Mesendoderm (in vitro differentiated cells): ENCODE measurements at places on chromosomes 5 and 9.

- no peak for DNase-seq
These were observed at the start of gene SOWAHA for GRCh38 chr5:132812781-132813598. Gene SOWAHA (plus strand): TSS chr5:132813302. CDS start chr5:132813622, 320 bp downstream.

DNA sequence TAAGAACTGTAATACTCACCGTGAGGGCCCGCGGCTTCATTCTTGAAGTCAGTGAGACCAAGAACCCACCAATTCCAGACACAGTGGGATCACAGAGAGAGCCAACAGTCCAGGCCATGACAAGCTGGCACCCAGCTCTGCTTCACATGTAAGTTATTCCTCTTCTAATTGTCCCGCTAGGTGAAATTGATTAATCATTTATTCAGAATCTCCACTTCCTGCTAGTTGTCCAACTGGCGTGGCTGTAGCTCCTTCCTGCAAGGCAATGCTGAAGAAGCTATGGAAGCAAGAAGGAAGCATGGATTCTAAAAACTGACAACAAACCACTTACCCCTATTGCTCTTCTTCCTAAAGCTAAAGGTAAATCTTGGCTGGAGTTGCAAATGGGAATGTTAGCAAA is 30.0 kb upstream of the GLRX start:
- no peak for DNase-seq

DNA sequence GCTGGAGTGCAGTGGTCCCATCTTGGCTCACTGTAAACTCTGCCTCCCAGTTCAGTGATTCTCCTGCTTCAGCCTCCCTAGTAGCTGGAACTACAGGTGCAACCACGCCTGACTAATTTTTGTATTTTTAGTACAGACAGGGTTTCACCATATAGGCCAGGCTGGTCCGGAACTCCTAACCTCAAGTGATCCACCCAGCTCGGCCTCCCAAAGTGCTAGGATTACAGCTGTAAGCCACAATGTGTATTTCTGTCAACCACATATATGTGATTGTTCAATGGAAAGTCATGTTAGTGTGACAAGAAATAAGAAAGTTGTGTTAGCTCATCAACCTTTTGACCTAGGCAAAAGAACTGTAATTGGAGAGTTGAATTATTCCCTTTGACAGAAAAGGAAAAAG is 677.1 kb upstream of the CHD1 start:
- no peak for DNase-seq

DNA sequence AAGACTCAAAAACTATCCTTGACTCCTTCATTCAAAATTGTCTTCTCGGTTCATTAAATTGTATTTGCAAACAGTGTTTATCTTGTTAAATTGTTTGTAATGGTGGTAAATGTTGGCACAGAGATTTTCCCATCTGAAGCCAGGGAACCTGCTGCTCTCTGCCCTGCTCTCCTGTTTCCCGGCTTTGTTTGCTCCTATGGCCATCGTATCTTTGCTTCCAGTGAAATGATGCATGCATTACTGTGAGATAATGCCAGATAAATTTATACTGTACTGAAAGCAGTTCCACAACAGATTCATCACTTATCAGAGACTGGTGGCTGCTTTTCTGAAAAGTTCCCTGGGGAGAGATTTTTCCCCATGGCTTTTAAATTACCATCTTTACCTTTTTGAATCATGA is 81.4 kb downstream of the CD180 start:
- DNase-seq, result no peak

- no peak for DNase-seq
These were observed 5.4 kb upstream of the GLT6D1 start for GRCh38 chr9:135644631-135645218.

- no peak for DNase-seq
These were observed 2.8 kb upstream of the IL33 start for GRCh38 chr9:6212722-6213375.

- DNase-seq, result no peak
These were observed 44.9 kb downstream of the PIK3R1 start for GRCh38 chr5:68260467-68260866.

- no peak for DNase-seq
These were observed 4.2 kb upstream of the PFN3 start for GRCh38 chr5:177404641-177405179.

DNA sequence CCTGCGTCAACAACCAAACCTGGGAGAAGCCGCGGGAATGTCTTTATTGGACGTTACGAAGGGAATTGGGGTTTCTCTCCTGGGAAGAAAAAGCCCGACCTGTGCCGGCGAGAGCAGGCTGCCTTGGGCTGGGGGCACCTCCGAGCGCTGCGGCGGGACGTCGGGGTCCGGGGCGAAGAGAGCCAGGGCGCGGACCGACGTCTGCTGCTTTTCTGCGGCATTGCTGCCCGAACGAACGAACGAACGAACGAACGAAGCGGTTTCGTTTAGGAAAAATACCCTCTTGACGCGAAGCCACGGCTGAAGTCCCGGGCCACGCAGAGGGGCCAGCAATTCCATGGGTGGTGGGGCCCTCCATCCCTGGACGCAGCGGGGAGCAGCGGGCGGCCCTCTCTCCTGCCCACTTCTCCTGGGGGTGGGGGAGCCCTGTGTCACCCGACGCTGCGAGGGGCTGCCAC is 4.8 kb upstream of the PITX1 start:
- DNase-seq, result no peak

- no peak for DNase-seq
These were observed 5.5 kb downstream of the COMMD10 start for GRCh38 chr5:116090302-116090701.

DNA sequence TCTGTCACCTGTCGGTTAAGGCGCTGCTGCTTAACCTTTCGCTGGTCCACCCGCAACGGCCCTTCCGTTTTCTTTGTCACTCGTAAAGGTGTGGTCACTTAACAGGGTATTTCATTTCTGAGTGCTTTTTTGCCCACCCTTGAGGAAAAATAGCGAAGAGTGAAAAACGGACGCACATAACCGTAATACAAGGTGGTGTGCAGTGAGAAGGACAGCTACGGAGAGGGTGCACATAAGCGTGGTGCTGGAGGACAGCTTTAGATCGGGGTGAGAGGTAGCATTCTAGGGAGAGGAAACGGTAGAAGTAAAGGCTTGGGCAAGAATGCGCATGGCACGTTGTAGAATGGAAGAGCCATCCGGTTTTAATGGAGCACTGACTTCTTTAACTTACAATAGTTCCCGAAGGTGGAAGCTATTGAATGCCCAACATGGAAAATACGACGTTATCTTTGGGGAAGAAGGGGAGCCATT is 761 bp downstream of the CCT5 start:
- peak; percentile 42 for DNase-seq

- peak; percentile 81 for DNase-seq
These were observed 737 bp downstream of the SLC1A3 start for GRCh38 chr5:36607114-36607571.

GRCh38 chr5:124104821-124105220 is 592.8 kb downstream of the CSNK1G3 start:
- DNase-seq, result no peak

GRCh38 chr5:10201223-10201868 is 48.3 kb downstream of the ATPSCKMT start:
- peak; percentile 70 for DNase-seq

DNA sequence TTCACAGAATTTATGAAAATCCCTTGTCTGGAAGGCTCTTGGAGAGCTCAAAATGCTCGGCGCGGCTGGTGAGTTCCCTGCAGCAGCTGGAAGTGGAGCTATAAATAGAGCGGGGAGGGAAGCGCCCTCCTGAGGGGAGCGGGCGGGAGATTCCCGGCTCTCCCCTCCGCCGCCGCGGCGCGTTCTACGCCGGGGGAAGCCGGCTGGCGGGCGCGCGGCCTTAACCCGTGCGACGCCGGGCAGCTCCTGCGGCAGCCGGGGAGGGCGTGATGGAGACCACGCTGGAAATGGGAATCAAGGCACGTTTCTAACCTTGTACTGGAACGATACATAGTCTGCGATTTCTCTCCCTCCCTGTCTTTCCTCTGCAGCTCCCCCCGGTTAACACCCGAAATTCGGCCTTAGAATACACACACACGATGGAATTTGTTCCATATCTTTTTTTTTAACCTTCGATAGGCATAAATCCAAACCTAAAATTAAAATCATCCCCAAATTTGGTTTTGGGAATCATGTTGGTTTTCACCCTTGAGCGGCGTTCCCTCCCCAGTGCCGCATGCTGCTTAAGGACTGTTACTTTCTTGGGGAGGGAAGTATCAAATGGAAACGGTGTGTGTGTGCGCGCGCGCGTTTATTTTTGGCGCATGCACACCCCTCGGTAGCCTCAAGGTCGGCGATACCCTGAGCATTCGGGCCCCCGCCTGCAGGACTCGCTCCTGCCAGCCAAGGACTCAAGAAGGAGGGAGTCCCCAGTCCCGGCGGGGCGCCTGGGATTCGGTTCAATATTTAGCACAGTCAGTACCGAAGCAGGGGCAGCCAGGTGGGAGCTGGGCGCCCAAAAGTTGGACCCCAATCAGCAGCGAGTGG is 306.3 kb upstream of the KCNN2 start:
- peak; percentile 87 for DNase-seq

DNA sequence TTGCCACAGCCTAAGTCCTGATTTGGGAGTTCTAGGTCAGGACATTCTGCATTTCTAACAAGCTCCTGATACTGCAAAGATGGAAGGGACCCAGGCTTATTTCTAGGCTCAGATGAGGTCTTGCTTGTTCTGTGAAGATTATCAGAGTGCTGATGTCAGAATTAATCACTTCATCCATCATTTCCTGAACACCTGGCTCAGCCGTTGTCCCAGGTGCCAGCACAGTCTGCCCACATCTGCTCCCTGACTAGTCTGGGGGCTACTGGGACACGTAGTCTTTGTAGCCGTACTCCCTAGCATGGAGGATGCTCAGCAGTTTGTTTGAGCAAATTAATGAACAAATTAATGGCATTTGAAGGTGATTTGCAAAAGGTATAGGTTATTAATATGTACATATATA is 17.9 kb upstream of the SPINK4 start:
- no peak for DNase-seq

GRCh38 chr5:52139888-52140615 is 647.7 kb upstream of the ITGA1 start:
- peak; percentile 2 for DNase-seq

- no peak for DNase-seq
These were observed 145.5 kb upstream of the POU5F2 start for GRCh38 chr5:93886917-93887361.

GRCh38 chr9:16052757-16053530 is 500.1 kb downstream of the CCDC171 start:
- DNase-seq, result no peak

DNA sequence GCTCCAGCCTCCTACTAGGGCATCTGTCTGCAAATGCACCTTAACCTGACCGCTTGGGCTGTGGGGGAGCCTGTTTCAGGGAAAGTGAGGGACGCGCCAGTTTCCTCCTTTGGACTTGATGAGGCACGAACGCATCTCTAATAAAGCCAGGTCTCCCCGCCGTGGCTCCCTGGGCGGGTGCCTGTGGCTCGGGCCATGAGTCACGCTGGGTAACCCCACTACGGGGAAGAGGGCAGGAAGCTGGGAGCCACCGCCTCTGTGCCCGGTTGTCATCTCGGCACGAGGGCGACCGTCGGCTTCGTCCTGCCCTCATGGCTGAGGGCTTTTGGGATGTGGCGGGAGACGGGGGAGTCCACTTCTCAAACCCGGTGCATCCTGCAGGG is 12.1 kb downstream of the NOTCH1 start:
- DNase-seq, result no peak

- no peak for DNase-seq
These were observed 22.6 kb downstream of the FGF1 start for GRCh38 chr5:142663246-142663645.

DNA sequence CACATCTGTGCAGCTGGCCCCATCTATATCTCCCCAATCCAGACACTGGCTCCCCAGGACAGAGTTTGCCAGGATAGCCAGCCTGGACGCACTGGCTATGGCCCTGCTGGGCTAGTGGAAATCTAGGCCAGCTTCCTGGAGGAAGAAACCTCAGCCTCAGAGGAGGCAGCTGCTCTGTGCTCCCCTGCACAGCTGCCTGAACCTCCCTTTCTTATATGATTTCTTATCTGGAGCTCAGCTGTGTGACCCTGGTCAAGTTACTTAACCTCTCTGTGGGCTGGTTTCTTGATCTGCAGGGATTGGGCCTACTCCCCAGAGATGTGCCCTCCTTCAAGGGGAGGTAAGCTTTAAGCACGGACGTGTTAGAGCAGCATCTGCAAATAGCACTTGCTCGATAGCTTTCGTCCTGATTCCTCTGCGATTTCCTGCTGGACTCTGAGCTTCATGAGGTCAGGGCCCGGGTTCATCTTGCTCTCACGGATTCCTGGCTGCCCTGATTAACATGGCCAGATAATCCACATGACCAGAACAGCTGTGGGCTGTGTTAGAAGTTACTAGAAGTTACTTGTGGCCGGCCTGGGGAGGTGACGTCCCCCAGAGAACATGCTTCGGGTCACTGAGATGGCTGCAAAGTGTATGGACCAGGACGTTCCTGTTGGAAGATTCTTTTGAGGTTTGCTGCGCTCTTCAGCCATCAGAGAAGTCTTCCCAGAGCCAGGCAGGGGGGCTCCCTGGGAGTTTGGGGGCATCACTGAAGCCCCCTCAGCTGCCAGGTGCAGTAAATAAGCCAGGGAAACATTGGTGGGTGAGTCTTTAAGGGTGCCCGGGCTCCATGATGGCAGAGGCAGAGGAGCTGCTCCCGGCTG is 14.5 kb downstream of the C9orf50 start:
- no peak for DNase-seq

DNA sequence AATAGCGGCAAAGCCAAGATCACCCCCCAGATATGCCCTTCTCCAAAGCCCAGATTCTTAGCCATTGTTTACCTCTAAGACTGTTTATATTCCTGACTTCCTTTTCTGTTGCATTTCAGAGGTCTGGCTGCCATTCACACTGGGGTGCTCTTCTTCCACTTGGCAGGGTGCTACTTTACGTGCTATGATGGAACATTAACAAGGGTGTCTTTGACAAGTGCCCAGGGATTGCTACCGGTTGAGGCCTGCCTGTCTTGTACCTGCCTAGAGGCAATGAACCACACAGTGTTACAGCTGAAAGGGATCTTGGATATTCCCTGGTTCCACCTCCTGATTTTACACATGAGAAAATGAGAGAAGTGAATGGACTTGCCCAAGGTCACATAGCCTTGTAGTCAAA is 352.1 kb upstream of the KIF2A start:
- DNase-seq, result no peak

DNA sequence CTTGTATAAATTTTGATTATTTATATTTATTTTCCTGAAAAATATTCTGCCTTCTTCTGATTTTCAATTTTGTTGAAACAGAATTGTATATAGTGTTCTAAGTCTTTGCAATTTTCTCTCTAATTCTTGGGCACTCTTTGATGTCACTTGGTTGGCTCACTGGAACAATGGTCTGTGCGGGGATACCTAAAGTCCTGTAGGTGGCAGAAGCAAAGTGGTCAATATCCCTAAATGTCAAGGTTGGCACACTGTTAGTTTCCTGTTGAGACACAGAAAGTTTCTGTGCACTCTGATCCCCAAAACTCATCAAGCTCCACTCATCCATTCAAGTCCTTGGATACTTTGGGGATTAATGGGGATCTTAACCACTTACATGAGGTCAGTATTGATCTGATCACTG is 480.8 kb upstream of the CCNG1 start:
- peak; percentile 28 for DNase-seq
